CD4-positive, alpha-beta T cell treated with Interleukin-17A for 4 hours (primary cell): ENCODE measurements at places on chromosomes 13 and 19.
A peak's percentile ranks its signal among the peaks of the same experiment; 100 is the strongest.

DNA sequence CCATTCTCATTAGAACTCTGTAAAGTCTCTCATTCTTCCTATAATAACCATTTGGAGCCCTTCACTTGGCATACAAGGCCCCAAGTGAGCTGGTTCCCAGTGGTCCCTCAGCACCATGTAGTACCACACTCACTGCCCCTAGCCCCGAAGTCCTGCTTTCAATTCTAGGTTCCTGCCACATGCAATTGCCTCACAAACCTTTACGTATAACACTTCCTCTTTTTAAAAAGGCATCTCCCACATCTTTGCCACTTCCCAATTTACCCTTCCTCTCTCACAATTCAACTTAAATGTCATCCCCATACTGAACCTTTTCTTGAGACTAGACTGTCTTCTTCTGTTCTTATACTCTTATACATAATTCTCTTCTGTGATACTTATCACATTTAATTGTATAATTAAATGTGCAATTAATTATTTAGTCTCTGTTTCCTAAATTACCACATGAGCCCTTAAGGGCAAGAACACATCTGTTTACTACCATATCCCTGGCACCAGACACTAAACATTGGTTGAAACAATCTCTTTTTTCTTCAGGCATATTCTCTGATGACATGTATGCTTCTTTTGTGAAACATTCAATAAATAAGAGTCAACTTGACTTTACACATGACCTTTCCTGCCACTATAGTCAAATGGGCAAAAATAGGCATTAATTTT is 304.0 kb downstream of the SPRY2 start:
- no peak for DNase-seq

DNA sequence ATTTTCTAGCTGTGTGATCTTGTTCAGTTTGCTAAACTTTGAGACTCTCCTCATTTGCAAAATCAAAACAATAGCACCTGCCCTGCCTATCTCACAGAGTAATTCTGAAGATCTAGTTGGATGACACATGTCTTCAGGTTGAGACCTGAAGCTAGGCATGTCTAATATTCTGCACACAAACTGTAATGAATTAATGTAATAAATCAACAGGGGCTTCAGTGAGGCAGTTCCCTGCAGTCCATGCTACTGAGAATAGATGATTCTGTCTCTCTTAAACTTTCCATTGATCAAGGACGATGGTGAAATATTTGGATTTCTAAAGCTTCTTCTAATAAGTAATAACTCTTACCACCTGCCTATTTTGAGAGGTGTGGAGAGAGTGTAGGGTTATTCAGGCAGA is 268.1 kb upstream of the TMTC4 start:
- no peak for DNase-seq

DNA sequence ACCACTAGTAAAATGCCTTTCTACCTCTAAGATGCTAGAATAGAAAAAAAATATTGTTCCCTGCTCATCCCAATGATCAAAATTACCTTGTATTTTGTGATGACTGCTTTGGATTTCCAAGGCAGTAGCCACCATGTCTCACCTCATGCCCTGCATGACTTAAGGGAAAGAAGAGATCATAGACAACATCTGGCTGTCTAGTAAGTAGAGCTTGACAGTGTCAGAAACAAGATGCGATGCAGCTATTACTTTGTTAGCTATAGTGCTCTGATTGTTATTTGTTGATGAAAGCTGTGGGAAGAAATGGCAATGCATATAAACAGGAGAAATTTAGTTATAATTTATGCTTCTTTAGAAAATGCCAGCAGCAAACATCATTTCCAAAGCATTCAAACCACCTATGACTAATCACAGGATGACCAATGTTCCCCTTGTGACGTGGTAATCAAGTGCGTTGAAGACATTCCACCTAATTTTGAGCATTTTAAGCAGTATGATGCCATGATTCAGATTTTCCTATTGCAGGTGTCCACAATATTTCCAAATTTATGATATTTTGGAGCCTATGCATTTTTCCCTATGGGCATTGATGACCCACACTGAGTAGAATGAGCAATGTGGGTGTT is 308.3 kb downstream of the KCNRG start:
- DNase-seq = no peak

DNA sequence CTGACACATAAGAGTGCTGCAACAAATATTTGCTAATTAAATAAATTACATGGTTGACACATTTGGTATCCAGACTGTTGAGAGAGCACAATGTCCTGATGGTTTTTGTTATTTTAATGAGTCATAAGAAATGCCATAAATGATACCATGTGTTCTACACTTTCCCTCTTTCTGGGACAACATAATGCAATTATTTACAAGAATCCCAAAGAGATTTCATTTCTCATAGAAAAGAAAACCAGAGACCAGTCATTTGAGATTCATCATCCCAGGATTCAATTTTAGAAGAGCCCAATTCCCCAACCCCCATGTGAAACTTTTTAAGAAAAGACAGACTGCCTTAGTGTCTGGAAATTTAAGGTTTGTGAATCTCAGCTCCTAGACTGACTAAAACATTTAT is 399.6 kb downstream of the DCT start:
- DNase-seq = no peak

- DNase-seq = no peak
These were observed 45.1 kb downstream of the DCLK1 start for GRCh38 chr13:36086117-36086516.

- DNase-seq = no peak
These were observed 207.4 kb downstream of the NHLRC3 start for GRCh38 chr13:39245688-39246087.

GRCh38 chr13:25330541-25330940 is 29.1 kb downstream of the NUP58 start:
- no peak for DNase-seq

GRCh38 chr13:51000571-51001260 is 91.1 kb downstream of the RNASEH2B start:
- DNase-seq = no peak

GRCh38 chr13:91346850-91347201 is 661 bp upstream of the MIR17HG start:
- peak; percentile 55 for DNase-seq

DNA sequence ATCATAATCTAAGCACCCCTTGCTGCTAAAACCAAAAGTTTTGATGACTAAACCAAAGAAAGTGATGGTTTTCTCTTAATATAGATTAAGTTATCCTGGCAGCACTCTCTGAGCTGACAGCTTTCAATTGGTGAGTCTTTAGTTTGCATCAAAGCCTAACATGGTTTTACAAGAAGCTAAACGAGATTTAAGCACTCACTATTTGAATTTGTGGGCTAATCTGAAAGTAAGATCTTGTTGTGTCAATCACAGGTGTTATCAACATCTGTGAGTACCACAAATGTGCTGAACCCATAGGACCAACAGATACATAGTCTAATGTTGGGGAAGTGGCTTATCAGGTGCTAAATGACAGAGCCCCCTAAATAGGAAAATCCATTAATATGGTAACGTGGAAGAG is 223.9 kb downstream of the LHFPL6 start:
- DNase-seq = no peak

- no peak for DNase-seq
These were observed 34.6 kb upstream of the KATNAL1 start for GRCh38 chr13:30341815-30342570.

DNA sequence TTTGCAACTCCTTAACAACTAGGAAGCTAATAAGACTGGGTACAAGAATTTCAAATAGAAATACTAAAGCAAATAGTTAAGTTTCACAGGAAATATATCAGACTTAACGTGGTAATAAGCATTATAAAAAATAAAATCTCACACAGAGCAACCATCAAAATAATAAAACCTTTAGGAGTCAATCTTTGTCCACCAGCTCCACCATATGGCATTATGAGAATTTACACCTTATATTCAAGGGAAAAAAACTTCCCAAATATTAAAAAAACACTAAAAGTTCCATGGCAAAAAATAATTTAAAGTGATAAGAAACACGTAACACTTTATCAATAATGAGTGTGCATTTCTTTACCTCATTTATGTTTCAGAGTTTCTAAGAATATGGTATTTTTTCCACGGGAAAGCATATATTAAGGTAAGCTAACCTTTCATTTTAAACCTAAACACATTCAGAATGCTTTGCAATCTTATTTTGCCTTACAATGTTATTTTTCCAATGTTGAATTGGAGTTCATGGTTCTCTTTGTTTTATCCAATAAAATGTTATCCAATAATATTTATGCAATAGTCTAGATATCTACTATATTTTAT is 423.2 kb upstream of the SGCG start:
- no peak for DNase-seq

- no peak for DNase-seq
These were observed 22.0 kb upstream of the CD177 start for GRCh38 chr19:43331435-43332010.

DNA sequence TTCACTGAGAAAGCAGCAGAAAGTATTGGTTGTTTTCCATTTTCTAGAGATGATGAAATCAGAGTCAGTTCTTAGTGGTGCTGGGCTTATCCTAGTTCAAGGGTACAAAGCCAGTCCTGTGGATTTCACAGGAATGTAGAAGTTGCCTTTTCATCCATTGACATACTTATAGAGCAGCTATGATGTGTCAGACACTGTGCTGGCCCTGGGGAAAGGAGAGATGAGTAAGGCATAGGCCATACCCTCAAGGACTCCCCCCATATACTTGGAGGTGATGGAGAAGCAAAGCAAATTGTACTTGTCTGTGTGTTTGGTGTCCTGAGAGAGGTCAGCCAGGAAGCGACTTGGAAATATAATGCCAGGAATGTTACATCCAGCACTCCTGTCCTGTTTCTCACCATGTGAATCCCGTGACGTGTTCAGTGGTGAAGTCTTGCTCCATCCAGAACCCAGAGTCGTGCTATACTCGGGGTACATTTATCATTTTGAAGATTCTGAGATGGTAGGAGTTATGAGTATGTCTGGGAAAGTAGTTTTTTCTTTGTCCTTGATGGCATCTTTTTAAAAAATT is 22.6 kb downstream of the ERCC5 start:
- DNase-seq = no peak

DNA sequence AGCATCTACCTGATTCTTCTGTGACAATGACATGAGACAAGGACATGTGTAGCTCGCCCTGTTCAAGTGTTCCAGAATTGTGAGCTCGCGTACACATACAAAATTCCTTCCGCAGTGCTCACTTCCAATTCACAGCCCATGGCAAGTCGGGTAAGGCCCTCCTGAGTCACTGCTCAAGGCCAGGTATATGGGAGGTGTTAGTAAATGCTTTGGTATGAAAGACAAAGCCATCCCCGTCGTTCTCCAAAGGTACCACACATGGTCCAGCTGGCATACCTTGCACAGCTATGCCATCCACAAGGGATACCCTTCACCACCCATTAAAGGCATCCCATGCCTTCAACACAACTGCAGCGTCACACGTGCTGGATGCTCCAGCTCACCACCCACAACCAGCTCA is 4.4 kb upstream of the ELL start:
- DNase-seq = no peak
